ENCODE measurements at places on chromosomes 16 and 17. TPM values are rescaled to one million over a fixed set of nuclear protein-coding genes. Genes with fewer than 3 reads are reported as not detected.

TSNAXIP1 gene
- total RNA-seq: 31.3 TPM

KDM6B gene
- 38.0 TPM for total RNA-seq

GRCh38 chr16:27245276-27246172 lies 23.0 kb downstream of the NSMCE1 start:
- DNase-seq: peak; percentile 48

- no peak for DNase-seq
Observed at GRCh38 chr16:685967-686366, 1.8 kb upstream of the JMJD8 start.

DNA sequence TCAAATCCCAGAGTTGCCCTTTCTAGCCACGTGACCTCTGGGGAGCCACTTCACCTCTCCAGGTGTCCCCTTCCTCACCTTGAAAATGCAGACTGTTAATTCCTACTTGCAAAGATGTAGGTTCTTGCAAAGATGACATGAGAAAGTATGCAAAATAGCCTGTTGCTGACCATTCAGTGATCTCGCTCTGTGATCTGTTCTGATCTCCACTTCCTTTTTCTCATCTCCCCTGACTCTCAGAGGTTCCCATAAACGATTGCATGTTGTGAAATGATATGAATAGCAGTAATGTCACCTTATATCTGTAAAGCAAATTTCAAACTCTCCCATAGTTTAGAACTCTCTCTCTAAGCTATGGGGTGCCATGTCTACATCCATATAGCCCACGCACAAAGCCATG lies 182.3 kb downstream of the TMEM132E start:
- DNase-seq: no peak

DNA sequence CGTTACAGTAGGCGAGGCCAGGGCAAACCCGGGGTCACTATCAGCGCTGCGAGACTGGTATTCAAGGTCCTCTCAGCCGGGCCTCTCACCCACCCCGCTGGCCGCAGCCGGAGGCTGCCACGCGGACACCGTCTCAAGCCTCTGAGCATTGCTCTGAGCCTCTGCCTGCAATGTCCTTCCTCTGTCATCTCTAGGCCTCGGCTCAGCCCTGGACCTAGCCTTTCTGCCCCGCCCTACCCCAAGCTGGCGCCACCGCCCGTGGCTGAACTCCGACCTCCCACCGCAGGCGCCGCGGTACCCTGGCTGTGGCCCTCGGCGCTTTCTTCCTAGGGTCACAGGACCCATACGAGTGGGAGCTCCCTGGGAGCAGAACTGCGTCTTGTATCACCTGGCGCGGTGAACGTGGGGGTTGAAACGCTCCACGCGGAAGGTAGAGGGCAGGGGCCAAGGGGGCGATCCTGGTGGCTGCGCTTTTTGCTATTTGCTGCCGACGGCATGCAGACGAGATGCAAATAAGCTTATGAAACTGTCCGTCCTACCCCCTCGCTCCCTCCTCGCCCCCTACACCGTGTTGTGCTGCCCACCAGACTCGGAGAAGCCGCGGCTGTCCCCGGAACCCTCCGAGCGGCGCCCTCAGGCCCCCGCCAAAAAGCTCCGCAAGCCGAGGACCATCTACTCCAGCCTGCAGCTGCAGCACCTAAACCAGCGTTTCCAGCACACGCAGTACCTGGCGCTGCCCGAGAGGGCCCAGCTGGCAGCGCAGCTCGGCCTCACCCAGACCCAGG lies 3.7 kb downstream of the DLX4 start:
- DNase-seq: no peak

- no peak for DNase-seq
Observed at GRCh38 chr16:48611329-48612137, 1.6 kb upstream of the N4BP1 start.

DNA sequence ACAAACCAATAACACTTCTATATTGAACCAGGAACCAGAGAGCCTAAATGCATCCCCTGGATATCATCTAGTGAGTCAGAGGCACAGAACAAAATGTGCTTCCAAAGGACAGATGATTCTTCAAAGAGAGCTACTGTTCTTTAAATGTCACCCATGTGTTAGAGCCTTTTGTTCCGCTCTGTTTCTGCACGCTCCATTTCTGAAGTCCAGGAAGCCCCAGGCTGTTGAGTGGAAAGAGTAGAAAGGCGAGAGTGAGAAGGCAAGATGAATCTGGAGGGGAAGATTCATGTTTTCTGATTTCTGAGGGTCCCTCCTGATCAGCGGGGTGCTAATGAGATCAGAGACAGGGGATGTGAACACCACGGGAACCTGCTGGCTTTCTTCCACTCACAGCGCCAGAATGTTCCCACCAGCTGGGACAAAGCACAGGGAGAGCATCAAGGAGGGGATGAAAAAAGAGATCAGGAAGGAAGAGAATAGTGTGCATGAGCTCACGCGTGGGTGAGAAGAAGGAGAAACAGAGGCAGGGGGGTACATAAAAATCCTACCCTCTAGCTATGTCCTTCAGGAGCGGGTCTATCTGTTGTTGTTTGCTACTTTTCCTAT lies 559.9 kb upstream of the HSBP1 start:
- no peak for DNase-seq

DNA sequence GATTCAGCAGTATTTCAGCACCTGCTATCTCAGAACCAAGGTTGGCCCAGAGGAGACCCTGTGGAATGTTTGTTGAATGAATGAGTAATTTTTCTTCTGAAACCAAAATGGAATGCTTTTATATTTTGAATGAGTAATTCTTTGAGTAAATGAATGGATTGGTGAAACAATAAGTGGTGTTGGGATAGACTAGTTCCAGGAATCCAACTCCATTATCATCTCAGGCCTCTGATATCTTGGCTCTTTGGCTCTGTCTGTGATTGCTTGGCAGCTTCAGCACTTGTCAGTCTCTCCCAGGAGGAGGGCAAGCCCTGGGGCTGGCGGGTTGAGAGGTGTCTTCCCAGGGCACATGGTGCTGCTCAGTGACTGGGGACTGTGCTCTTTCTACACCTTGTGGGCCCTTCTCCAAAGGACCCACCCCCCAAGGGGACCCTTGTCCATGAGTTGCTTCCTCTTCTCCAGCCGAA lies 284.4 kb upstream of the FOXF1 start:
- no peak for DNase-seq

GRCh38 chr16:50442221-50442620 lies 73.4 kb upstream of the BRD7 start:
- no peak for DNase-seq

- DNase-seq: no peak
Observed at GRCh38 chr16:56520251-56520577, 390 bp upstream of the BBS2 start.
